ENCODE measurements at places on chromosomes 4 and X. TPM values are rescaled to one million over a fixed set of nuclear protein-coding genes. Genes with fewer than 3 reads are reported as not detected.

DNA sequence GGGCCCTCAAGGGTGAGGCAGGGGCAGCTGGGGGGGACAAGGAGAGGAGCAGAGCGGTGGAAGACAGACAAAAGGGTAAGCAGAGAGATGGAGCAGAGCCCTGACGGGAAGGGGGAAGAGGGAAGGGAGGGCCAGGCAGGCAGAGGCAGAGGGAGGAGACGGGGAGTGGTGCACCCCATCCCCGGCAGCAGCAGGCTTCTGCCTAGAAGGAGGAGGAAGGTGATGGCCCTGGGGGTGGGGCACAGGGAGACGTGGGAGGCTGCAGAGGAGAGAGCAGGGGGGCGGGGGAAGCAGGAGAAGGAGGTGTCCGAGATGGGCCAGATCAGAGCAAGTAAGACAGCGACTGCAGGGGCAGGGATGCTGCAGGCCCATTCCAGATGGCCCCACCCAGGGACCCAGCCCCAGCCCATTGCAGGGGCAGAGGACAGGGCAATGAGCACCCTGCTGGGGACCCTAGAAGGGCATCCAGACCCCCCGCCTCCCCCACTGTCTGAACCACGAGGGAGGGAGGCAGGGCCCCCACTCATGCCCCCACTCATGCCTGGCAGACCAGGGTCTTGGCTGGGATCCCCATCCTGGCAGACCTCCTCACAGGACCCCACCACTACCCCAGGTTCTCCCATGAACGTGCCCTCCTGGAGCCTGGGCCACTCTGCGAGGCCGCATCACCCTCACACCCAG lies 2.7 kb downstream of the L1CAM start:
- DNase-seq, result no peak

GRCh38 chr4:109749388-109750082 lies 19.7 kb upstream of the PLA2G12A start:
- no peak for DNase-seq

Gene CENPVL2
- not detected for total RNA-seq

GRCh38 chr4:37735578-37735977 lies 49.4 kb upstream of the RELL1 start:
- DNase-seq, result no peak

Gene PASD1
- total RNA-seq, result not detected

Gene FAT1
- total RNA-seq, result 154 TPM

Gene SPANXD
- not detected for total RNA-seq

DNA sequence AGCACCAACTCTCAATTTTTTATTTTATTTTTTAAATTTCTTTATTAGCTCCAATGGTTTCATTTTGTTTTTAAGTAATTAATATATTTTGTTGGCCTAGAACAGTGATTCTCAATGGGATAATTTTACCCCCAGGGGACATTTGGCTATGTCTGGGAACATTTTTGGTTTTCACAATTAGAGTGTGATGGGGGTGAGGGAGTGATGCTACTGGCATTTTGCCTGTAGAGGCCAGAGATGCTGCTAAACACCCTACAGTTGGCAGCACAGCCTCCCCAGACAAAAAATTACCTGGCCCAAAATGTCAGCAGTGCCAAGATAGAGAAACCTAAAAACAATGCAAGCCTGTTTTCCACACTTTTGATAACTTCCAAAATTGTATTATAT lies 64.6 kb downstream of the HHIP start:
- no peak for DNase-seq

Gene TEX13B
- 0.47 TPM for total RNA-seq

DNA sequence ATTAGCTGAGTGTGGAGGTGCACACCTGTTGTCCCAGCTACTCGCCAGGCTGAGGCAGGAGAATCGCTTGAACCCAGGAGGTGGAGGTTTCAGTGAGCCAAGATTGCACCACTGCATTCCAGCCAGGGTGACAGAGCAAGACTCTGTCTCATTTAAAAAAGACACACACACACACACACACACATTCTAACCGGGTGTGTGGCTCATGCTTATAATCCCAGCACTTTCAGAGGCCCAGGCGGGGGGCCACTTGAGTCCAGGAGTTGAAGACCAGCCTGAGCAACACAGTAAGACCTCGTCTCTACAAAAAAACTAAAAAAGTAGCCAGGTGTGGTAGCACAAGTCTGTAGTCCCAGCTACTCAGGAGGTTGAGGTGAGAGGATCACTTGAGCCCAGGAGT lies 152.3 kb downstream of the LRBA start:
- DNase-seq, result no peak

Gene LDOC1
- total RNA-seq, result 24.9 TPM

Gene GYG2
- total RNA-seq, result 0.29 TPM

DNA sequence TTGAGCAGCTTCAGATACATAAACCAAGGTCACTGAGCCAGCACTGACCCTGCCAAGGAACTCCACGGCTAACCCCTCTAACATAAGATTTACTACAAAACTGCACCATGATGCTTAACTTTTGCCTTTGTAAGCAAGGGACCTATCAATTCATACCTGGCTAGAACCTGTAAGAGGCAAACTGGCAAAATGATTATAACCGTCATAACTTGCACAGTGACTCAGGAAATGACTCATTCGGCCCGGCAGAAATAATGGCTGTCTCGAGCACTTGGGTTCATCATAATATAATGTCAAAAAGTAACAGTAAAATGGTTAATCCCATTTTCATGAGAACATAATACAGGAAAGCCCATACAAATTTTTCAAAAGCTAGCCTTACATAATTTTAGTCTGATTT lies 17.2 kb downstream of the RASGEF1B start:
- no peak for DNase-seq

Gene TMEM255A
- total RNA-seq, result 0.05 TPM

Gene RXFP1
- not detected for total RNA-seq

DNA sequence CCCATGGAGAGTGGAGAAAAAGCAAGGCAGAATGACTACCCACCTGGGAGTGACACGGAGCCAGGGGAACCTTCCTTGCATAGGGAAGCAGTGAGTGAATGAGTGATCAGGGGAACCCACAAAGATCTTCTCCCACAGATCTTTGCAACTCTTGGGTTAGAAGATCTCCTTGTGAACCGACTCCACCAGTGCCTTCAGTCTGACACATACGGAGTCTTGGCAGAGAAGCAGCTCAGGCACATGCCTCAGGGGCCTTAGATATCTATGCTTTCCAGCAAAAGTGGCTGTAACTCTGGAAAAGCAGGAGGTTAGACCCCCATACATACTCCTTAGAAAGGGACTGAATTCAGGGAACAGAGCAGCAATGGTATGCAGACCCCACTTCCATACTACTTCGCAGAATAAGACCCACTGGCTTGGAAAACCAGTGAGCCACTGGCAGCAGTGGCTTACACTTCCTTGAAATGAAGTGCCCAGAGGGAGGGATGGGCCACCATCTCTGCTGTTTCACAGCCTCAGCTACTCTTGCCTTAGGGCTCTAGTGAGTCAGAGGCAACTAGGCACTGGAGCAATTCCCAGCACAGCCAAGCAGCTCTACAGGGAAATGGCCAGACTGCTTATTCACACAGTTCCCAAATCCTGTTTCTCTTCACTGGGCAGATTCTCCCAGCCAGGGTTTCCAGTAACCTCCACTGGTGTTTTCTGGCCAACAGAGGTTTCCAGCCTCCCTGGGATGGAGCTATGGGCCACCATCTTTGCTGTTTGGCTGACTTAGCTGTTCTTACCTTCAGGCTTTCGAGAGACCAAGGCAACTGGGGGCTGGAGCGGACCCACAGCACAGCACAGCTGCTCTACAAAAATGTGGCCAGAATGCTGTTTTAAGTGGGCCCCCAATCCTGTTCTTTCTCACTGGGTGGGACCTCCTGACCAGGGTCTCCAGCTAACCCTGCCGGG lies 82.8 kb upstream of the TCEAL2 start:
- DNase-seq, result no peak

- no peak for DNase-seq
Measured at GRCh38 chr4:149765630-149766029, 50.0 kb downstream of the IQCM start.

DNA sequence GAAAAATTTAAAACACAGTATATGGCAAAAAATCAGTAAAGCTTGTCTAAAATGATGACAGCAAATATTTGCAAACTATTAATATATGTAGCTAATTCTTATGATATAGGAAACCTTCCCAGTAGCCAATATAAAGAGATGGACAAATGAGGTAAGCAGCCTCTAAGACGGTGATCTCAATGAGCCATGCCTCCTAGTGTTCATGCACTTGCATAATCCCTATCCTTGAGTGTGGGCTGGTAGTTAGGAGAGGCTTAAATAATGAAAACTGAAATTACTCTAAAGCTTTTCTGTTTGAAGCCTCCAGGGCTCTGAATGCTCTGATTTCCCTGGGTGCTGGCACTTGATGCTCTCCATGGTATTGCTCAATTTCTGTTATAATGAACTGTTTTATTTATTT lies 24.6 kb upstream of the ARMCX4 start:
- no peak for DNase-seq

GRCh38 chr4:155885666-155886065 lies 17.8 kb upstream of the TDO2 start:
- DNase-seq, result no peak

DNA sequence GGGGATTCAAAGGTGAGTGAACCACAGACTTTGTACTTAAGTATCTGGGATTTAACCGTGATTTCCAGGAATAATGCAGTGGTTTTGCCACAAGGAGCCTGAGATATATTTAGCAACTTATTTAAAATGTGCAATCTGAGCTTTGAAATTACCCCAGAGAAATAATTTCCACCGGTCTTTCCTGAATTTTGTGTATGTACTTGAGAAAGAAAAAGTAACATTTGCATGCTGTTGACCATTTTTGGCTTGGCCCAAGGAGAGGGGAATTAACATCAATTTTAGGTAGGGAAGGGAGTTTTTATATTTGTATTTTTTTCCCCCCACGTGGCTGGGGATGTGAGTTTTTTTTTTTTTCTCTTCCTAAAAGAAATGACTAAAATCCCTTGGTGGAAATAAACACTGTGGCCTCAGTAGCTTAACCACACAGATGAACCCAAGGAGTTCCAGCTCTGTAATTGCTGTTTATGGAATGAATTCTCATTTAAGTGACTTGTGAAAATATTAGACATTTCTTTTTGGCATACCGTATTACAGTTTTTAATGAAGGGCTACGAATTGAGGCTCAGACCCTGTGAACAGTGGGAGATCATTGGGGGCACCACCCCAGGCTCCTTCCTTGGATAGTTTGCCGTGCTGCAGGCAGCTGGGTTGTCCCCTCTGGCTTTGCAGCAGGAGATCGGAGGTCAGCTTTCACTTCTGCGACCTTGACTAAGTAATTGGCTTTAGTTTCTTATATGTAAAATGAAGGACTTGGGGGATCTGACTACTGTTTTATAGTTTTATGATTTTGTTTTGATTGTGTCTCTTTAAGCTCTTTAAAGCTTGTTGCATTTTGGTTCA lies 116.1 kb downstream of the ARHGAP10 start:
- DNase-seq, result no peak

DNA sequence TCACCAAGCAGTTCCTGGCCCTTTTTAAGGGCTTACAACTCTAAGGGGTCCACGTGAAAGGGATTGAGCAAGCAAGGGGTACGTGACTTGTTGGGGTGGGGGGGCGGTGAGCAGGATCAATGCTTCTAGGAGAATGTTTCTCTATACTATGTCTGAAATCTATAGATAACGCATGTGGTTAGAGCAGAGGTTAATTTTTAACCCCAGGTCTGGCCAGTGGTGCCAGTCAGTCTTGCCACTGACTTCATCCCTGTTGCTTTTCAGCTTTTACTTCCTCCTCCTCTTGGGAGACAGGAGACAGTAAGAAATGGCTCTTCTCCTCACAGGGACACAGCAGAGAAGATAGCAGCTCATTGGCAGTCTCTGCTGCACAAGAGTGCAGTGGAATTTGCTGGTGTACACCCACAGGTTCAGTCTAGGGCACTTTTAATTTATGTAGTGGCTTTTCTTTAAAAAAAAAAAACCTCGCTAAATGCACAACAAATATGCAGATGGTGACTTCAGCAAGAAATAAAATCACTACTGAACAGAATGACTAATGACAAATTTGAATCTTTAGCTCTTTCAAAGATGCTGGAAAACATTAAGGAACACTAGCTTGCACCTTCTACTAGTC lies 190.5 kb downstream of the CCNG2 start:
- DNase-seq, result no peak

DNA sequence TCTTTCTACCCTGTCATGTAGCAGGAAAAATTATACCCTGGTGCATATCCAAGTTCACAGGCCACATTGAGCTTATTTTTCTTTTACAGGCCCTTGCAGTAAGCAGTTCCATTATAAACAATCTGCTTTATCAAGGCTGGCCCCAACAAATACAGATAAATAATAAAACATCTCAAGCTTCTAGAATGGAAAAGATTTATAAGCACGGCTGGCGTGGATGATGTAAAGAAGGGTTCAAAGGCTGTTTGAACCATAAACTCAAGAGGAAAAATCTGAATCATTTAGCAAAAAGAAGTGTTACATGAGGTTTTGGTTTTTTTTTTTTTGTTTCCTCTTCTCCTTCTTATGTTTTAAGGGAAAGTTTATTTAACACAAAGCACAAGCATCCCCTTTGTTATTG lies 109.7 kb downstream of the UNC5C start:
- no peak for DNase-seq

DNA sequence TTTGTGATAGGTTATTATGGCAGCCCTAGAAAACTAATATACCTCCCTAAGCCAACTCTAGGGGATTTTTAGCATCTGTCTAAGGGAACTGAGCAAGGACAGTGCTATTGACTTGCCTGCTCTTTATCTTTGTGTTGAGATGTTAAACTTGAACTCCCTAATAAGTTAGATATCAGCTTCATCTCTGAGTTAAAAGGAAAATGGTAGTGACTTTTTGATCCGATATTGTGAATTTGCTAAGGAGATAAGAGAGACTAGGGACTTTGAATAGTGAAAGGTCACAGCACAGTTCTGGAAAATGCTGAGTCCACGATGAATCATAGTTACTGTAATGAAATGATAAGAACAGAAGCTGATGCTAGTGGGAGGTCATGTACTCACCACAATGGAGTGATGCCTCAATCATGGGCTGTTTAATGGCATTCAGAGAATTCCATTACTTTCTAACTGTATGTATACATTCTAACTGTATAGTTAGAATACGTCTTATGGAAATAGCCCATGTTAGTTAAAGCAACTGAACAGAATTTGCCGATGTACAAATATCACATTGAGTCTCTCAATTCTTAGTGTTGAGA lies 147.2 kb downstream of the GLRA3 start:
- peak; percentile 66 for DNase-seq

Gene GNRHR
- not detected for total RNA-seq

GRCh38 chr4:76702440-76703122 lies 195.4 kb downstream of the SOWAHB start:
- DNase-seq, result no peak

DNA sequence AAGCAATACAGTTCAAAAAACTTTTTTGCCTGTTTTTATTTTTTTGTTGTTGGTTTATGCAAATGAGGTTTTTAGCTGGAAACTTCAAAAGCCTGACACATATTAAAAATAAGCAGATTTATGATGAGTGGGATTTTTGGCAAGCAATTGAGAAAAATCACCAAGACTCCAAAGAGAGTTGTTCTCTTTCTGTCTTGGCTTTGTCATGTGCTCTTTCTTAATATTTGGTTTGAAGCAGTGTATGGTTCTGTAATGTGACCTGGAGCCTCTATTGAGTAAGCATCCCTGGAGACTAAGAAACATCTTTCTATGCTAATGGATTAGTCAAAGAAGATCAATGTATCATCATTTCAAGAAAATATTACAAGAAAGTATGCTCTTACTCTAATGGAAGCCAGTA lies 11.7 kb downstream of the TRIM2 start:
- DNase-seq, result no peak

Gene TCEAL7
- 16.2 TPM for total RNA-seq
